ENCODE measurements at places on chromosomes 2 and 18.

DNA sequence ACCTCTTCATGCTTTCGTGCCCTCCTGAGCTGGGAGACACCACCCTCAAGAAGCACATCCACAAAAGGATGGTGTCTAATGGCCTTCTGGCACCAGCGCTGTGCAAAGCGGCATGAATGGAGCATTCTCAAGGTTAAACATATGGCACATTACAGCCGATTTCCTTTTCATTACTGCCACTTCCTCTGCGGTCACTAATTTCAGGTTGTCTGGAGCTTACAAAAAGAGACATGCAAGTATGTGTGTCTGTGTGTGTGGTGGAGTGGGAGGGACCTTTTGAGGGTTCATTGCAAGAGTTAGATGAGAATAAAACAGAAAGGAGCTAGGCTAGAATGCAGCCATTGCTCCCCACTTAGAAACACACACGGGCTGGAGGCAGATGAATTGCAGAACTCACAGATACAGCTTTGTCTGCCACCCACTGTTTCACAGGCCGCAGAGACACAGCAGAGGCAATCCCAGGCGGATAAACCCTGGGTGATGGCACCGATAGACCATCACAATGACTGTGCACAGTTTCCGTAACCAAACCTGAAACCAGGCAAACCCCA, 76.0 kb downstream of the TGIF1 start:
- peak; percentile 12 for DNase-seq

DNA sequence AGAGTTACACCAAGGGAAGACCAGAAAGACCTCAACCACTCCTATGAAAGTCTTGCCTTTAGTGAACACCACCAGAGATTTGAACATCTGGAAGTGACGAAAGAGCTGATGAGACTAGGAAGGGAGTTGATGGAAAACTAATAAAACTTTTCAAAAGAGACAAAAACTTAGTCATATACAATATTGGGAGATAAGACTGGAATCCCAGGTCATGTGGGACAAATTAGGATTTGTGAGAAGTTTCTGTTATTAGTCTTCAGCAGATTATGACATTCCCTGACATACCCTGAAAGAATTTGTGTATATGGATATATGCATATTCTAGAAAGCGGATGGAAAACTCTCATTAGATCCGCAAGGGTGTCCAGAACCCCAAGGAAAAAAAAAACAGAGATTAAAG, 145.0 kb upstream of the LTBP1 start:
- no peak for DNase-seq

- DNase-seq = no peak
These were observed 120.4 kb downstream of the DCDC2C start for GRCh38 chr2:3823748-3824147.

DNA sequence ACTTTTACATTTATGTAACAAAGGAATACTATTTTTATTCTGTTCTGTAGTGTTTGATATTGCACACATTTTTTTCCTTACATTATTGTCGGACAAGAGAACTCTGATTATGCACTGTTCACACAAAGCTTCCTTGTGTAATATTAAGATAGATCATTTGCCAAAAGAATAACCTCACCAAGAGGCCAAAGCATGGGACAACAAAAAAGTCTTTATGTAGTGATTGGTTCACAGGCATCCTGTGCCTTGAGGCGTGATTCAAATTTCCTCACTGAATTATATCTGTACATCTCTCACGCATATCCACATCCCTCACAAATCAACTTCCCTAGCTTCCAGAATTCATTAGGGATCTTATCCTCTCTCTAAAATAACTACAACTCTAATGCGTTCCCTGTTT, 642.7 kb downstream of the NR4A2 start:
- no peak for DNase-seq

DNA sequence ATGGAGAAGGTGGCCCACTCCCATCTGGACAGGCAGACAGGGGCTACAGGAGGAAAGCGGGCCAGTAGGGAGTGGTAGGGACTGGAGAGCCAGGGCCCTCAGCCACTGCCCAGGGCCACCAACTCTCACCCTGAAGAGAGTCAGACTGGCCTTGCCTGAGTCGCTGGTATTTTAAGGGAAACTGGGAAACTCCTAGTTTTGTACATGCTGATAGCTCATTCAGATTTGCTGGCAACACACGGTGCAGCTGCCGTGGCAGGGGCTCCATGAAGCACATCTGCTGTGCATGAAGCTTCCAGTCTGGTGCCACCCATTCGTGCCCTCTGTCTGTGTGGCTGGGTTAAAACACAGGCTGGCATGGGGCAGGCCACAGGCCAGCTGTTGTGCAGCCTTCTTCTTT, 137.3 kb upstream of the GLI2 start:
- DNase-seq = no peak

DNA sequence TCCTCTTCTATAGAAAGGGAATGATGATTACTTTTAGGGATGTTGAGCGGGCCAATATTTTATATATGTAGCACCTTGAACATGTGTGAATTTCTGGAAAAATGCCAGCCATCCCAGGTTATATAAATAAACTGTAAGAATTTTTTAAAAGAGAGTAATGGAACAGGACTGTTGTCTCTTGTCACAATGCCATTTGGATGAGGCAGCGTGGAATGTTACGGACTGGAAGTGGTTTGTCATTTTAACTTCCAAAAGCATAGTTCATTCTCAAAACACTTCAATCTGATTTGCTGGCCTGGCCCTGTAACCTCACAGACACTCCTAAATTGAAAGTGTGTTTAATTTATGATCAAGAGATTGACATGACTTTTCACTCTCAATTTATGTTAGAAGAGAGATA, 70.8 kb downstream of the TPGS2 start:
- DNase-seq = no peak
